ENCODE measurements at places on chromosomes 1 and 21. TPM values are rescaled to one million over a fixed set of nuclear protein-coding genes. Genes with fewer than 3 reads are reported as not detected.

ECM1 gene
- 9.2 TPM for total RNA-seq

CFAP141 gene
- total RNA-seq = not detected

RBM11 gene
- total RNA-seq = 3.3 TPM

NEK2 gene
- 0.35 TPM for total RNA-seq

KCNJ15 gene
- 142 TPM for total RNA-seq

Data from kidney (tissue), 22 donors.